ENCODE measurements at places on chromosomes 1 and 21. TPM values are rescaled to one million over a fixed set of nuclear protein-coding genes. Genes with fewer than 3 reads are reported as not detected.

DNA sequence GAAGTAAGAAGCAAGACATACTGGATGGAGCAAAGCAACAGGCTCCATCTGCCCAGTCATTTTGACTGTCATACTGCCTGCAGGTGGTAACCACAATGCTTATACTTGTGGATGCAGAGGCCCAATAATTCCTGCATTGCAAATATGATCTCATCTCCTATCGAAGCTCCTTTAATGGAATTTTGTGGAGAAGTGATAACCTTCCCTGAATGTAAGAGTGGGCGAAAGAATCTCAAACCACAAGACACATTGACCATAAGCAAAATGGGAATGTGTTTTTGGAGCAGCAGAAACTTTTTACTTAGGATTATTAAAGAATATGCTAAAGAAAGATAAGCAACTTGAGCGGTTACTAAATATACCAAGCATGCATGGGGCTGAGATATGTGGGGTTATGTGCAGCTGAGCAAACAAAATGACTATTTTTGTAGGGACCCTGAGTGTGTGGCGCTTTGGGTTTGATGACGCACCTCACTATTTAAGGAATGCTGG, 77.4 kb upstream of the BACH1 start:
- DNase-seq: peak; percentile 61

DNA sequence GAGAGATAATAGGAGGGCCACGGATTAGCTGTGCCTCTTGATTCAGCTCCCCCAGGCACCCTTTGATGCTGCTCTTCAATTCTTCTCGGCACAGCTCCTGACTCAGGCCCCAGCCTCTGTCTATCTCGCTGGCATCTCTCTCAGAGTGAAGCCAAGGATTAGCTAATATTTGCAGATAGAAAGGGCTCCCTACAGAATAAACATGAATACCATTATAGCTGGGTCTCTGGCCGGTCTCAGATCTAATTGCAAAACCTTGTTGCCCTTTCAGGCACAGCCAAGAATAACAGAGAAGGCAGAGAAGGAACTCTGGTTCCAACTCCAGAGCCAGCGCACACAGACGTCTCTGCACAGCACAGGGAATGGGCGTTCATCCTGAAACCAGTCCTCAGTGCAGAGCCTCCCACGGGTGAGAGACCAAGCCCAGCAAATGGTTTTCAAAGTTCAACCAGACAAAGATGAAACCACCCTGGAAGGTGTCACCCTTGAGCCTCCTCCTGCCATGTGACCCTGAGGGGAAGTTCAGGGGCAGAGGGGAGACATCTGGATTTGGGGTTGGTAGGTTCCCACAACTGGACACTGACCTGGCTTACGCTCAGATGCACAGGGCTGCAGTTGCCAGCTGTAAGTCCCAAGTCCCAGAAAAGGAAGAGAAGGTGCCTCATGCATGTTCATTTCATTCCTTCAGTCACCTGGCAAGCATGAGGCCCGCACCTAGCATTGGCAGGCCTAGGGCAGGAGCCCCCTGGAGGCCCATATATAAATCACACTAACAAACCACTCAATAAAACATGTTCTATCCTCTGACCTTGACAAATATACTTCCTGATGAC, 394.0 kb downstream of the NPHP4 start:
- DNase-seq: peak; percentile 36

- no peak for DNase-seq
Measured at GRCh38 chr1:11362547-11363021, 89.6 kb downstream of the UBIAD1 start.

DNA sequence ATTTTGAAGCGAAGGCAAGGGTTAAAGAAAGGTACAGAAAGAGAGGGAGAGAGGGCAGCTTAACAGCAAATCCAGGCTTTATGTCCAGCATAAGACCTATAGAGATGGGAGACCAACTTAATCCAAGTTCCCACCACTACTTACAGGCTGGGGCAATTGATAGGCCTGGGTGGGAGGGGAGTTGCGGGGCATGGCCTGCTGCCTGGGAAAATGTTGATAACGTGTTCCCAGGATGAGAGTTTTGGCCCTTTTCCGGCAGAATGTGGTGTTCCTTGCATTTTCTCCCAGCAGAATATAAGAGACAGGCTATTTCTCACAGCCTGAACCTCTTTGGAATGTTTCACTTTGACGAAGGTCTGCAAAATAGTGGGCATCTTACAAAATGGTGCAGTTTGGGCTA, 34.9 kb upstream of the PLA2G5 start:
- no peak for DNase-seq

GRCh38 chr1:23568608-23569383, 9.5 kb upstream of the ID3 start:
- DNase-seq: no peak

DNA sequence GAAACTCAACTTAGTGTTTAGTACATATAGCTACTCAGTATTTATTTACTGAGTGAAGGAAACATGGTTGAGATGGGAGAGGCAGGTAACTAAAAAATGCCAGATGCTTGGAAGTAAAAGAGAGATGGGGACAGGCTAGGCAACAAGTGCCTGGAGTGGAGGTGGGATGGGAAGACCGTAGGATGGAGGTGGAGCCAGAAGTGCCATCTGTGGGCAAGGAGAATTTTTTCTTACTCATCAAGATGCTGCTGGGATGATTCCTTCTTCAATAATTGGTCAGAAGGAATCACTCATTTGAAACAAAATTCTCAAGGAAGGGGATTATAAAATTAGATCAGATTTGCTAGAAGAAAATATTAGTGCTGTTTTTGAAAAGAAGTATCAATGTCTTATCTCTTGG, 72.9 kb downstream of the IFI44 start:
- DNase-seq: no peak

DNA sequence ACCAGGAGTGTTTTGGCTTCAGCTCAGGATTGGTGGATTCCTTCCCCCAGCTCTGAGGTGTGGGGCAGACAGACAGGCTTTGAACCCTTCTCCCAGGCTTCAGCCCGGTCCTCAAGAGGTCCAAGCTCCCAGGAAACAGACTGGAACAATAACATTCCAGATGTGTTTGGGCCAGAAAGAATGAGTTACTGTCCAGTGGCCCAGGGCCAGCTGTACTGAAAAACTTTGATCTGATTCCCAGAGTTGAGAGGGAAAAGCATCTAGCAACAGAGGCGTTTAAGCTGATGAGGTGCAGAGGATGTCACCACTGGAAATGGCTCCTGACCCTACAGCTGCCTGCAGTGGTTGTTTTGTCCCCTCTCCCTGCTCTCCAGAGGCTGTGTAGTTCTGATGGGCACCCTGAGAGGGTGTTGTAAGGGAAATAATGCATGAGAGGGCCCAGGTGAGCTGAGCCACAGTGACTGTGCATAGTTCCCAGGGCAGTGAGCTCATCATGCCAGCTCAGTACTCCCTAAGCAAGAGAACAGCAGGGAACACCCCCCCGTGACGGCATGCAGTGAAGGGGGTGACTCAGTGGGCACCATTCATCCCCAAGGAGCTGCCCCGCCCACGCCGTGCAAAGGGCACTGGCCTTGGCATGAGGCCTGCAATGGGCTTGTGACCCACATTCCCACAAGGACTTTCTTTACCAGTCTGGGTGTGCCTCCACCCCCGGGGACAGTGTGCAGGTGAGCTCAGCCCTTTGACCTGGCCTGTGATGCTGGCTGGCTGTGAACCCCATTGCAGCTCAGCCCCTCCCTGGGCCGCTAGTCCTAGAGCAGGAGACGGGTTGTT, 13.8 kb upstream of the SFN start:
- DNase-seq: no peak

GRCh38 chr1:53051676-53052075, 10.3 kb upstream of the PODN start:
- DNase-seq: no peak

GRCh38 chr1:76336931-76337371, 262.4 kb downstream of the ST6GALNAC3 start:
- DNase-seq: peak; percentile 25

GRCh38 chr21:45021428-45022347, 52.7 kb upstream of the ADARB1 start:
- DNase-seq: no peak

The LCE4A gene
- not detected for total RNA-seq

The COL8A2 gene
- 110 TPM for total RNA-seq

The AMIGO1 gene
- total RNA-seq: 7.9 TPM
